LHCN-M2 (cell line): ENCODE measurements at places on chromosomes 1 and 21.

DNA sequence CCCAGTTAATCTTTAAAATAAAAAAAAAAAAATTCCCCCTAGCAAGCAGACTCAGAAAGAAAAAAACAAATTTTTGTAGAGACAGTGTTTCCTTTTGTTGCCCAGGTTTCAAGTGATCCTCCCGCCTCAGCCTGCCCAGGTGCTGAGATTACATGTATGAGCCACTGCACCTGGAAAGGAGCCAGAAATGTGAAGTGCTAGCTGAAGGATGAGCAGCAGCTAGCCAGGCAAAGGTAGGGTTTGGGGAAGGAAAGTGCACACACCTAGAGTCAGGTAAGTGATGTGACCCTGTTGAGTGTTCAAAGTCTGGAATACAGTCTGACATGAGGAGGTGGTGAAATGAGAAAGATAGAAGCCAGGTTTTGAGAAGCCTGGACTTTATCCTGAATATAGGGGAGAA is 1.7 kb downstream of the AKR1A1 start:
- DNase-seq: no peak

GRCh38 chr1:47679826-47680225 is 242.0 kb downstream of the FOXD2 start:
- DNase-seq: no peak

DNA sequence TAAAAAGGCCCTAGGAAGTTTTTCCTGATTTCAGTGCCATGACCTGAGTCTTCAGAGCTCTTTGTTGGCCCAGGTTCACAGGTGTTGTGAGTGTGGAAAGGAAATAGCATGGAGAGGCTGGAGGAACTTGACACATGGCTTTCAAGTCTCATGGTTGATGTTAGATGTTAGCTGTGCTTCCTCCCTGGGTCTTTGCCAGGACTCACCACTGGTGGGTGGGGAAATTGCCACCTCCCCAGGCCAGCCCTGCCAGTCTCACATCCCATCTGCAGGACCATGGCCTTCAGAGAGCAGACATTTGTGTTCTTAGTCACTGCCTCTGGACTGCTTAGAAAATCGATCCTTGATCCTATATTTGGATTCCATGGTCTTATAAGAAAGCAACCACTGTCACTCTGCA is 383.2 kb downstream of the DISC1 start:
- no peak for DNase-seq

- DNase-seq: no peak
Observed at GRCh38 chr1:188986745-188987417, 1490.8 kb downstream of the BRINP3 start.

DNA sequence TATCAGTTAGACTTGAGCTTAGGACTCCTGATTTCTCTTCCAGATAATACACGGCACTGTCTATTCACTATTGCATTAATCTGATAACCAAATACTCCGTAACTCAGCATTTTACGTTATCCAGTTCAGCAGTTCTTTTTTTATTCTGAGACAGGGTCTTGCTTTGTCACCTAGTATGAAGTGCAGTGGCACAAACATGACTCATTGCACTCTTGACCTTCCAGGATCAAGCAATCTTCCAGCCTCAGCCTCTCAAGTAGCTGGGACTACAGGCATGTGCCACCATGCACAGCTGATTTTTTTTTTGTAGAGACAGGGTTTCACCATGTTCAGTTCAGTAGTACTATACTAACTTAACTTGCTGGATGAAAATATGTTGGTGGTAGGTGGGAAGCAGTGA is 156.4 kb downstream of the PATJ start:
- no peak for DNase-seq

GRCh38 chr1:234125283-234125682 is 220.8 kb downstream of the SLC35F3 start:
- no peak for DNase-seq

- peak; percentile 55 for DNase-seq
Observed at GRCh38 chr1:177983482-177984135, 13.8 kb upstream of the SEC16B start.

GRCh38 chr1:215079456-215079855 is 3.1 kb upstream of the KCNK2 start:
- no peak for DNase-seq

DNA sequence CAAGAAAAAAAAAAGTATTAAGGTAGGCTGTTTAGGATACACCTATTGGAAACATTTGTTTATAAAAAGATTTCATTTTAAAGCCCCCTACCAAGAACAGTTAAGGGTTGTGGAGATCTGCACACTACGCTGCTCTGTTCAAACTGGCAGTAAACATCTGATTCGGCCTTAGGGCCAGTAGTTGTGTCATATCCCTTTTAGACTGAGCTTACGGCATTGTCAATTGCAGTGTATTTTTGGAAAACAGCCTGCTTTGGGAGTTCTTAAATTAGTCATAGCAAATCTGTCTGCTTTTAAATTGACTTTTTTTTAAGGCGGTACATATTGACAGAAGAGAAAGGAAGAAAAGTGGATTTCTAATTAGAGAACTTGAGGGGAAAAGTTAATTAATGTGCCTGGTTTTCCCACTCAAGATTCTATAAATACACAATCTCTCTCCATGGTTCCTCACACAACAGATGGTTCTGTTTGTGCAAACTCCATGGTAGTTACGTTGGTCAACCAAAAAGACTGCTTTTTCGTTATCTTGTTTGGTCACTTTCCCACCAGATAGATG is 1.7 kb upstream of the ELK4 start:
- no peak for DNase-seq

DNA sequence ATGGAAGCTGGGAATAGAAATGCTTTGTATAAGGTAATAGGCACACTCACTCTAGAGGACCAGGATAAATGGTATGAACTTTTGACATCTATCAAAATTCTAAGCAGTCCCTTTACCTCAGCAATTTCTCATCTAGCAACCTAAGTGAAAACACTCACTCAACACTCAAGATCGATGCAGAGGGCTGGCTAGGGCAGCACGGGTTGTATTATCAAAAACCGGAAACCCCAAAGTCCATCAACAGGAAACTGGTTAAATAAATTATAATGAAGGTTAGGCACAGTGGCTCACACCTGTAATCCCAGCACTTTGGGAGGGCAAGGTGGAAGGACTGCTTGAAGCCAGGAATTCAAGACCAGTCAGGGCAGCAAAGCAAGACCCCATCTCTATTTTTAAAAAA is 9.4 kb downstream of the USP48 start:
- DNase-seq: no peak
